ENCODE measurements at places on chromosomes 12 and 14.

- DNase-seq = no peak
These were observed at the start of gene RNASE7 for GRCh38 chr14:21041676-21042433. RNASE7 (plus strand) TSS chr14:21042362; CDS start chr14:21042993, 631 bp downstream.

DNA sequence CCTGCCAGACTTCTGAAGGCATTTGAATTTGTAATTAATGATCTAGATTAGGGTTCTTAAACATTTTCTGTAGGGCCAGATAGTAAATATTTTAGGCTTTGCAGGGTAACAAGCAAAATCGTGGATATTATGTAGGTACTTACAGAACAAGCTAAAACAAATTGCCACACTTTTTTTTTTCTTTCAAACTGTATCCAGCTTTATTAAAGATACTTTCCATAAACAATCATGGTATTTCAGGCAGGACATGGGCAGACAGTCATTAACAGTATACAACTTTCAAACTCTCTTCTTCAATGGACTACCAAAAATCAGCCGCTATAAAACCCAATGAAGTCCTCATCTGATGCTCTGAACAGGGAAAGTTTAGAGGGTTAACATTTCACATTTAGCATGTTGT lies 9.6 kb downstream of the TRMT5 start:
- no peak for DNase-seq

DNA sequence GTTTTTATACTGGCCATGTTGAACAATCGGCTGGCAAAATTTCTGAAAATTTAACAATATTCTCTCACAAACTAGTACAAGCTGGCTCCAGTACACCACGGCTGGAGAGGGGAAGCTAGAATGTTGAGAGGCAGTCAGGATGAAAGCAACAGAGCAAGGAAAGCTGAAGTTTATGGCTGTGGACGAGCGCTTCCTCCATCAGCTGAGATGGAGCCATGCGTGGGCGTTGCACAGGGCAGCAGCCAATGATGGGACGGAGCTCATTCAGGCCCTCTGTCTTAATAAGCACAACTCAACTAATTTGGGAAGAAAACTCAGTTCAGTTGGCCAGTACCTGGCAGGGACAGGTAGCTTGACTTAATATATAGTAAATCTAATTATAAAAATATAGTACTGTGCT lies 14.1 kb upstream of the DCP1B start:
- DNase-seq = no peak

DNA sequence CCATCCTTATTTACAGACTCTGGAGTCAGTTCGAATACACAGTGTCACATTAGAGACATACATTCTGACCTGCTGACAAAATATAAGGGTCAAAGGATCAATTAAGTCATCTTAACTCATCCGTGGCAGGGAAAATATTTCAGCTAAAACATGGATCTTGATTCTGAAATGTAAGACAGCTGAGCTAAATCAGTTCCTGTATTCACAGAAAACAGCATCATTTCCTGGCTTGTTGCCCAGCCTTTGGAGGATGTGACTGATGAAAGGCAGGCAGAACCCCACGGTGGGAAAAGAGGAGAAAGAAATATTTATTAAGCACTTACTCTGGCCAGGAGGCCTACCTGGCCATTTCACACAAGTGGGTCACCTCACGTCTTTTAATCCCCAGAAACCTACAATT lies 101.9 kb downstream of the GAS2L3 start:
- DNase-seq = no peak

DNA sequence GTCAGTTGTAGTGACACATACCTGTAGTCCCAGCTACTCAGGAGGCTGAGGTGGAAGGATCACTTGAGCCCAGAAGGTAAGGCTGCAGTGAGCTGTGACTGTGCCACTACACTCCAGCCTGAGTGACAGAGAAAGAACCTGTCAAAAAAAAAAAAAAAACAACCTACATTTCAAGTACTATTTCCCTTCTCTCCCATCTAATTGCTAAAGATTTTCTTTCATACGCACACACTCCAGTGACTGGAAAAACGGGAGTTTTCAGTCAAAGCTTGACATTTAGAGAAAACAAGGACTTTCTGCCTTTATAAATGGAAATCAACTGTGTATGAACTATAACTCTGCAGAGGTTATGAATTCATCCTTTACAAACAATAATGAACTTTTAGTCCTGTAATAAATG lies 25.9 kb downstream of the GPHB5 start:
- no peak for DNase-seq

- no peak for DNase-seq
These were observed at the start of gene SCNN1A for GRCh38 chr12:6375269-6376078. SCNN1A (minus strand) TSS chr12:6375563; CDS start chr12:6374783, 780 bp downstream.

- DNase-seq = no peak
These were observed 417.0 kb upstream of the ATXN7L3B start for GRCh38 chr12:74120644-74121043.

GRCh38 chr12:120668868-120669840 lies 17.8 kb upstream of the MLEC start:
- no peak for DNase-seq

DNA sequence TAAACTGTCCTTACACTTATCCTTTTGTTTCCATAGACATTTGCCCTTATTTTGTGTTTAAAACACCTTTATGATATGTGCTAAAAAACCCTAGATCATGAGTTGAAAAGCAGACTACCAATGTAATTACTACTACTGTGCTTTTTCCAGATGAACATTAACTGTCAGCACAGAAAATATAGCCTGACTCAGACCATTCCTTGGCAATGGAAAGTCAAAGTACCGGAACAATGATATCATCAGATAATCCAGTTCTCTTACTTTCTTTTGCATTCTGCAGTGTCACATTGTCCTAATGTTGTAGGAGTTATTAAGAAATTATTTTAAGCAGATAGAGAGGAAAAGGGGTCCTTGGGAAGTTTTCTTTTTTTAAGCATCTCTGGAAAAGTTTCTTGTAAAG lies 1189.0 kb upstream of the FLRT2 start:
- no peak for DNase-seq

- DNase-seq = no peak
These were observed 18.9 kb upstream of the CRACR2A start for GRCh38 chr12:3771853-3772252.

DNA sequence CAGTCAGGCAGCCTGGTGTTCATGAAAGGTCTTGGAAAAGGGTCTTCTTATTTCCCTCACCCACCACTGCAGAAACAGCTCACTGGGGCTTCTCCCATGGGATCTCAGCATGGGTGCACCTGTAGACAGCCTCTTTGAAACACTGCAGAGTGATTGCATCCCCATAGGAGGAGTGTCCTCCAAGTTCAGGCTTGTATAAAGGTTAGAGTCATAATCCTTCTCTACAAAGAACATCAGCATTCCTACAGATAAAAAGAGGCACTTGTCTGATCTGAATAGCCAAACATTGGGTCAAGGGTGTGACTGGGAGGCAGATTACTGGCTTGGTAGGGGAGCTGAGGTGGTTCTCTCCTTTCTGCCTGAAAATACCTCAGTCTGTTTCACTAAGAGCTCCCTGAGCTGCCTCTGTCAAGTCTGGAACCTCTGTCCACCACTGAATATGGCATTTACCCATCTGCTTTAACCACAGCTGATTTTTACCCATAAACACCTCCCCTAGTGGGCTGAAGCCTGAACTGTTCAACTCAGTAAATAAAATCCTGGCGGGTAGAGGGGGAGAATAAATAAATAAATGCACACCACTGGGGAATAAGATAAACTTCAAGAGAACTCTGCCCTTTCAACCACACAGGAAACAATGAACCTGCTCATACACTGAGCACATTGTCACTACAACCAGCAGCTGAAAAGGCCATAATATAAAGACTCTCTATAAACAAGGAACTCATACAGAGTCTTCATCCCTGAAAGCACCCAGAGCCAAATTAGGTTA lies 120.7 kb upstream of the SCAF11 start:
- no peak for DNase-seq

- no peak for DNase-seq
These were observed 4.3 kb downstream of the PRKAB1 start for GRCh38 chr12:119672194-119672593.

DNA sequence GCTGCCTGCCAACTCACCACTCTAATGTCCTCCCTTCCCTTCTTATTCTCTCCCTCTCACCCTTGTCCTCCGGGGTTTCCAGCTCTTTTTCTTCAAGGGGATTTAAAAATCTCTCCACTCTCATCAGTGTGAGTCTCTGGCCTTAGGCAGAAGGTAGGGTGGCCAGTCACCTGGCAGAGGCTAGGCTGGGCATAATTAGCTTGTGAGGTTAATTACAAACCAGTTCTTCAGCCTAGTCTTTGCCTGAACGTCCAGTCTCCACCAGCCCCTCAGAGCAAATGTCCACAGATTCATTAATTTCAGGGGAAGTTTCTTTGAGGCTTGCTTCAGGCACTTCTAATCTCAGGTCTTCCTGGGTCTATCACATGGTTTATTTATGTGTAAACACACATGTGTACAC lies 6.7 kb downstream of the KRT7 start:
- no peak for DNase-seq

- no peak for DNase-seq
These were observed 17.6 kb upstream of the STK38L start for GRCh38 chr12:27226407-27226929.

GRCh38 chr12:92673756-92674155 lies 29.0 kb upstream of the PLEKHG7 start:
- DNase-seq = no peak

GRCh38 chr12:18990856-18991255 lies 138.7 kb upstream of the PLEKHA5 start:
- DNase-seq = no peak

- DNase-seq = no peak
These were observed 41.4 kb downstream of the COX16 start for GRCh38 chr14:70317969-70318634.

DNA sequence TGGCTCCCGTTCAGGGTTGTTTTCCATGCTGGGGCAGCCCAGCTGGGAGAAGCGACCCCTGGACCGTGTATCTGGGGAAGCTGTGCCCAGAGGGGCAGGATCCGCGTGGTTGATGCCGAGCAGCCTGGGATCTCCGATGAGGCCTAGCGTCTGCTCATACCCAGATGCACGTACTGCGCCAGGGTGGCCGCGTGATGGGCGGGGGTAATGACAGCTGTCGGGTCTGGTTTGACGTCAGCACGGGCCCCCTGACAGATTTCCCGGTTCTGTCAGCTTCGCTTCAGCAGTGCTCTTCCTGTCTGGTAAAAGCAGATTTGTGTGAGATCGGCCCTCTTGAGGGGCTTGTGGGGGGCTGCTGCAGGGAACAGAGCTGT lies 147.3 kb downstream of the TSPAN9 start:
- DNase-seq = no peak

- DNase-seq = no peak
These were observed 99.9 kb downstream of the C12orf50 start for GRCh38 chr12:87929346-87929745.

DNA sequence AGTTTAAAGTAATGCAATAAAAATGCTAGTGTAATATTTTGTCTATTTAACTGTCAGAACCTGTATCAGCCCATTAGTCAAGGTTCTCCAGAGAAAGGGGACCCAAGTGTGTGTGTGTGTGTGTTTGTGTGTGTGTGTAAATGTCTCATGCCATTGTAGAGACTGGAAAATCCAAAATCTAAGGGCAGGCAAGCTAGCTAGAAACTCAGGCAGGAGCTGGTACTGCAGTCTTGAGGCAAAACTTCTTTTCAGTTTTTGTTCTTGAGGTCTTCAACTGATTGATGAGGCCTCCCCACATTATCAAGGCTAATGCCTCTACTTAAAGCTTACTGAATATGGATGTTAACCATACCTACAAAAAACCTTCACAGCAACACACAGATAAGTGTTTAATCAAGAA lies 126.7 kb downstream of the PRKD1 start:
- DNase-seq = no peak

GRCh38 chr14:64763801-64764621 lies 59.8 kb downstream of the PLEKHG3 start:
- DNase-seq = no peak

GRCh38 chr14:31084385-31084784 lies 58.2 kb upstream of the STRN3 start:
- DNase-seq = no peak

DNA sequence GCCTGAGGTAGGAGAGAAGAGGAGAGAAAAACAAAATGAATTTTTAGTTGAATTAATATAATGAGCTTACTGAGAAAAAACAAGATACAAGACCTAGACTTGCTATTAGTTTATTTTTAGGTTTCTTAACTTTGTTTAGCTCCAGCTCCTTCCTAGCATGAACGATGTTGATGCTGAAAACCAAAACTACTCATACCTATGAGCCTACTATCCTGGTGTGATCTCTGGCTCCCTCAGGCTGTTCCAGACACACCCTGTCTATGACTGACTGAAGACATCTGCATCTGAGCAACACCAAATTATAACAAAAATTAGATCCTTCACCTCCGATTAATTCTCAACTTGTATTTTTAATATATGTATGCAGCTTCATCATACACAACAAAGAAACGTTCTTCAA lies 190.4 kb downstream of the SLC5A8 start:
- no peak for DNase-seq

GRCh38 chr14:72716476-72716875 lies 177.4 kb downstream of the DPF3 start:
- DNase-seq = no peak

DNA sequence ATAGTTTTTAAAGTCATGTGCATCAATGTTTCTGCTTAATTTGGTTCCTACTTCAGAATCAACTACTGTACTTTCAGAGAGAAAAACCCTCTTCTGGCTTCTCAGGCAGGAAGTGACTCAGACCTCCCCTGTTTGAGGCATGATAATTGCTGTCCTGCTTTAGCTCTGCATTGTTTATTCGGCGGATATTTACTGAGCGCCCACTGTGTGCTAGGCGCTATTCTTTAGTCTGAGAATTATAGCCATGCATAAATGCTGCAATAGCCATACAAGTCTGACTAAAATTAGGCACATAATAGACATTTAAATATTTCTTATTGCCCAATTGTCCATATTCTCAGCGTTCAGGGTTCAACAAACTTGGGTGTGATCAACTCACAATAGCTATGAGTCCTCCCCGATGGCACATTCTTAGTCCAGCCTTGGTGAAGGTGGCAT lies 6.1 kb upstream of the AMIGO2 start:
- DNase-seq = no peak

- DNase-seq = no peak
These were observed 214.1 kb downstream of the DUSP6 start for GRCh38 chr12:89138048-89138852.

GRCh38 chr12:124779161-124780141 lies 84.2 kb downstream of the SCARB1 start:
- no peak for DNase-seq

GRCh38 chr14:104602933-104603325 lies 1.6 kb downstream of the TMEM179 start:
- DNase-seq = no peak

DNA sequence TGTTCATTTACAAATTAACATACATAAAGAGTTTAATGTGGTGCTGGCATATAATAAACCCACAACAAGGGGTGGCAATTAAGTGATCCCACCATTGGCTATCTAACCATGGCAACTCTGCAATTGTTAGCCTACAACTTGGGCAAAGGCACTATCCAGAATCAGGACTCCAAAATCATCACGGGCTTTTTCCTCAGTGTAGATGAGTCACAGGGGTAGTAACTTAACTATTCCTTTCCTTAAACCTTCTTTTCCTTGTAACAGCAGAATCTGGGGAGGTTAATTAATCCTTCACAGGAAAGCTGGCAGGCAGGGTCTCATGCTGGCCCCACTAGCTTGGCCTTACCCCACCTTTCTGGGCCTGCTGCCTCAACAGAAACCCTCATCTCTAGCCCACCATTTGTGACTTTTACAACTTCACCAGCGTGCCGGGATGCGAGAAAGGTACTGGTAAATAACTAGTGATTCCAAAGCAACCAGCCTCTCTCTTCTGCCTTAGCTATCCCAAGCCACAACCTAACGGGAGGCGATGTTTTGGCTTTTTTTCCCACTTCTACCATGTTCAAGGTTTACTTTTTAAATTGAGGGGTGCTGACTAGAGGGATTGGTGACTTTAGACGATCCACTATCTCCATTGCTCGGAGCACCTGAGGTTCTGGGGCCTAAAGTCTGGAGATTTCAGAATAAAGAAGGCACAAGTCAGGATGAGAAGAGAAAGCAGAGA lies 744 bp downstream of the ATP5MC2 start:
- no peak for DNase-seq
